Hepatic stellate cell (primary cell): ENCODE measurements at places on chromosomes 16 and 17.

GRCh38 chr17:2905269-2905668 is 109.0 kb downstream of the RAP1GAP2 start:
- no peak for DNase-seq

GRCh38 chr17:51362811-51363585 is 102.7 kb downstream of the UTP18 start:
- no peak for DNase-seq

- DNase-seq = peak; percentile 83
Observed at GRCh38 chr16:77273-77806, 685 bp upstream of the MPG start.

GRCh38 chr17:42378959-42379594 is 9.2 kb downstream of the STAT3 start:
- DNase-seq = peak; percentile 47

DNA sequence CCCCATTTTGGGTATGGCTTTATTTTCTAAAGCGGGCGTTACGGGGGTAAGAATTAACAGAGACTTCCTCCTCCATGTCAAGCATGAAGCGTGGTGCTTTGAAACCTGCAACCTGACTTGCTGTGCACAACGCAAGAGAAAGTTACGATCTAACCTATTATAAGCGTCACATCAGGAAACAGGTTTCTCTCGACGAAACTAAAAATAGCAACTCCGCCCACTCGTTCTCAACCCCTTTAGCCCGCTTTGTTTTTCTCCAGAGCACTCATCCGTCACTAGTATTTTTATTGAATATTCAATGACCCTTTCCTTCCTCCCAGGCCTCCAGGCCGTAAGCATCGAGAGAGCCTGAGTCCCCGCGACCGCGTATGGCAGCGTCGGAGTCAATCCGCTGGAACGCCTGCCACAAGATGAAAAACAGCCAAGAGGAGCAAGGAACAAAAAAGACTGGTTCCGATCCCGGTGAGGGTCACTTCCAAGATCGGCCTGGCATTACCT is 555 bp downstream of the NUP88 start:
- DNase-seq = no peak

DNA sequence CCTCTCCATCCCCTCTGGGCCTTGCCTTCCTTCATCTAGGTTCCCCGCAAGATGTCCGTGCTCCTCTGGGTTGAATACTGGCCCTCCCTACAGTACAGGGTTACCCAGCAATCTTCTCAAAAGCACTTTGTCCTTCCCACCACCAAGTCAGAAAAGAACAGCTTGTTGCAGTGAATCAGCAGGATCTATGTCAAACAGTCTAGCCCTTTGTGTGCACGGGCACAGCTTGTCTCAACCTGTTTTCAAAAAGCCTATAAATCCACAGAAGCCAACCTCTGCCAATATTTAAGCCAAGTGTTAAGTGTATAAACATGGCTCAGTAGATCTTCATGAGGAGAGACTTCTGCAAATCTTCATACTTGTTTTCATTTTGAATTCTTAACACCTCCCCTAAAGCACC is 25.2 kb downstream of the C17orf67 start:
- no peak for DNase-seq

DNA sequence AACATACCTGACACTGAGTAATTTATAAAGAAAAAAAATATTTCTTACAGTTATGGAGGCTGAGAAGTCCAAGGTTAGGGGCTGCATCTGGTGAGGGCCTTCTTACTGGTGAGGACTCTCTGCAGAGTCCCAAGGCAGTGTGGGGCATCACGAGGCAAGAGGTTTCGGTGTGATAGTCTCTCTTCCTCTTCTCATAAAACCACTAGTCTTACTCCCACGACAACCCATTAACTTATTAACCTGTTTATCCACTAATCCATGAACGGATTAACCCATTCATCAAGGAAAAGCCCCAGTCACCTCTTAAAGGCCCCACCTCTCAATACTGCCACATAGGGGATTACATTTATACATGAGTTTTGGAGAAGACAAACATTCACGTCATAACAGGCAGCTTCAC is 20.1 kb downstream of the CIITA start:
- no peak for DNase-seq

DNA sequence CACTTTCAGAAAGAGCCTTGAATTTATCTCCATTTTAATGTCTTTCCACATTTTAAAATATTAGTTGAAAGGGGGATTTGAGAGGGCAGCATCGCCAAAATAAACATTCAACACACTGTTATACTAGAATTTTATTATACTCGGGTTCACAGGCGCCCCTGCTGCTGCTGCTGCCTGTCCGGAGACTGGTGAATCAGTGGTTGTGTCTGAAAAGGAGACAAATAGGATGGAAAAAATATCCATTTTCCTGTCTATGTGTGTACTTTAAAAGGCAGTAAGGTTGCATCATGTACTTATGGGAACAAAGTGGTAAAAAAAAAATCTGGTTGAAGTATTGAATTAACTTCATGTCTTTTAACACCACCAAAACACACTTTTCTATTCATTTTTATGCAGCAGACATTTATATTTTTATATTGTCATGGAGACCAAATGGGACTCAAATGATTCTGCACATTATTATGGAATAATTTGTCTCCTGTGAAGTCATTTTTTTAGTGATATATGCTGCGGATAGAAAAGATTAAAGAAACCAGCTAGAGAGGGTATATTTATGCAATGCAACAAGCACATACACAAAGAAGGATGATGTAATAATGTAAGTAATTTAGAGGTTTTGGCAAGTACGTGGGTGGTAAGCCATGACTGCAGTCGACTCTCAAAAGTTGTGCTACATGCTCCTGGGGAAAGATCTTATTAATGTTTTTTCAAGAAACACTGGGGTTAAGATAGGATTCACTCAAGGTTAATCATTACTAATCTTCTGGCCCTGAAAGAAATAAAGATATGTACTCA is 759.0 kb upstream of the SOX9 start:
- DNase-seq = peak; percentile 4

DNA sequence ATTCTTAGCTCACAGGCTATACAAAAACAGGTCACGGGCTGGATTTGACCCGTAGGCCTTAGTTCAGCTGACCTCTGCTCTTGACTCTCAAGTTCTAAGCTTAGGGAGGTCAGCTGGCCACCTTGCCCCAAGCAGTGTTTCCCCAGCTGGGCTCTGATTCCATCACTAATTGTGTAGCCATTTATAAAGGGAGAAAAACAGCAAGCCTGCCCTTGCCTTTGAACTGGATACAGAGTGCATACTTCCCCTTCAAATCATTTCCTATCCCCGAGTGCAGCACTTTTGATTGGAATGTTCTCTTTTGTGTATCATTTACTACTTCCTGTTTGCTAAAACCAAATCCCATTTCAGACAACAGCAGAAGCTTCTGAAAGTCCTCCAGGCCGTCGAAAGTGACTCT is 153.6 kb downstream of the KATNIP start:
- peak; percentile 22 for DNase-seq

DNA sequence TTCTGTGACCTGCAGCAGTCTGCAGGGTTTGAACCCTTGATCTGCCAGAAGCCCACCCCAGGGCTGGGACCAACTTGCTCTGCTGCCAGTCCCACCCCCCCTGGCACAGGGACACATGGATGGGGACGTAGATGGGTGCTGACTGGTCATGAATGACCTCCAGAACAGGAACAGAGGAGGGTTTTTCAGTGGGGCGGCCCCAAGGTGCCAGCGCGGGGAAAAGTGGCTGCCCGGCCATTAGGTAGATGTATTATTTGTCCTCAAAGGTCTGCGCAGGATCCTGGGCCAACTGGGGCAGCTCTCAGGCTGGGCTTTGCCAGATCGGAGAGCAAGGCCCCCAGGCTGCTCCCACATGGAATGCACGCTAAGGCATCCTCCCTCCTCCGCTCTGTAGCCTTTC is 265.2 kb upstream of the TNRC6C start:
- DNase-seq = no peak

GRCh38 chr16:3959148-3959547 is 78.6 kb upstream of the CREBBP start:
- DNase-seq = peak; percentile 39

- DNase-seq = no peak
Observed at GRCh38 chr17:33637534-33637933, 344.4 kb upstream of the ASIC2 start.

GRCh38 chr16:55207693-55208428 is 116.1 kb upstream of the IRX6 start:
- DNase-seq = no peak

DNA sequence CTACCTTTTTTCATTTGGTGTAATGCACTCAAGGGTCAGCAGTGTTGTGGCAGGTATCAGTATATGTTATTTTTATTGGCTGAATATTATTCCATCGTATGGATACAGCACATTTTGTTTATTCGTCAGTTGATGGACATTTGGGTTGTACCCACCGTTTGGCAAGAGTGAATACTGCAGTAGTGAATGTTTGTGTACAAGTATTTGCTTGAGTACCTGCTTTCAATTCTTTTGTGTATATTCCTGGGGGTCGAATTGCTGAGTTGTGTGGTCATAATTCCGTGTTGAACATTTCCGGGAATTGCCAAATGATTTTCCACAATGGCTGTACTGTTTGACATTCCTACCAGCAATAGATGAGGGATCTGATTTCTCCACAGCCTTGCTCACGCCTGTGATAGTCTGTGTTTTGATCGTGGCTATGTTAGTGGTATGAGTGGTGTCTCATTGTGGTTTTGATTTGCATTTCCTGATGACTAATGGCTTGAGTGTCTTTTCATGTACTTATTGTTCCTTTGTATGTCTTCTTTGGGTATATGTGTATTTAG is 108.4 kb downstream of the OR1D5 start:
- peak; percentile 69 for DNase-seq

- peak; percentile 9 for DNase-seq
Observed at GRCh38 chr17:65888649-65889048, 303.3 kb downstream of the CEP112 start.

DNA sequence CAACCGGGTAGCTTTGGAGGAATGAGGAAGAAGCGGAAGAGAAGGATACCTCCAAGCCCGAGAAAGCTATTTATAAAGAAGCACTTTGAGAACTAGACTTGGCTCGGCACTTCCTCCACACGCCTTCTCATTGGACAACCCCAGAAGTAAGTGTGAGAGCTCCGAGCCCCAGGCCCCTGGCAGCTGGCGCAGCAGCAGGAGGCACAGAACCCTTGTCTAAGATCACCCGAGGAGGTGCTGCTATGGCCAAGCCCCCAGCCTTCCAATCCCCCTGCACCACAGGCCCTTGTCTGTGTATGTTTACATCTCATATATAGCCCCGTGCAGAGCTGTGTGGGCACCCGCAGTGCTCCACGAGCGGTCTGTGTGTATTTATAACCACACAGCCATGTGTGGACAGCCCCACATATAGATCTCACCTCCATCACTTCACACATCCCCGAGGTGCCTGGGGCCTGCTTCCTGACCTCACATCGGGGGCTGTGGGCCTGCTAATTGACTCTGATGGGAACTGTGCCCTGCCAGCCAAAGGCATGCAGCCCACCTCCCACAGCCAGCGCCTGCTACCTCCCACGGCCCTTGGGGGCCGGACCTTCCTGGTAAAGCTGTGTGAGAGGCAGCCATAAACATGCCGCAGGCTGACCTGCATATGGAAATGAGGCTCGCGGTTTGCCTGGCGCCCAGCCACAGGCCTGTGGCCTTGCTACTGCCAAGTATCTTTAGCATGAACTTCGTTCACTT is 96.1 kb downstream of the C17orf67 start:
- DNase-seq = no peak

DNA sequence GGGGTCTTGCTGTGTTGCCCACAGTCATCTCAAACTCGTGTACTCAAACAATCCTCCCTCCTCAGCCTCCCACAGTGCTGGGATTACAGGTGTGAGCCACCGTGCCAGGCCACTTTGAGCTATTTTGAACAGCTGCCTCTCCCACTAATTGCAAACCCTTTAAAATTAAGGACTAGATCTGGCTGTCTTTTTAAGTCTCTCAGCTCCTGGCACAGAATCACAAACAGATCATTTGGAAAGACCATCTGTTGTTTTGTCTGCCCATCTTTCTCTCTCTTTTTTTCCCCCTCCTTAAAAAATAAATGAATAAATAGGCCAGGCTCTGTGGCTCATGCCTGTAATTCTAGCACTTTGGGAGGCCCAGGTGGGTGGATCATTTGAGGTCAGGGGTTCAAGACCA is 10.9 kb upstream of the STAT3 start:
- no peak for DNase-seq

DNA sequence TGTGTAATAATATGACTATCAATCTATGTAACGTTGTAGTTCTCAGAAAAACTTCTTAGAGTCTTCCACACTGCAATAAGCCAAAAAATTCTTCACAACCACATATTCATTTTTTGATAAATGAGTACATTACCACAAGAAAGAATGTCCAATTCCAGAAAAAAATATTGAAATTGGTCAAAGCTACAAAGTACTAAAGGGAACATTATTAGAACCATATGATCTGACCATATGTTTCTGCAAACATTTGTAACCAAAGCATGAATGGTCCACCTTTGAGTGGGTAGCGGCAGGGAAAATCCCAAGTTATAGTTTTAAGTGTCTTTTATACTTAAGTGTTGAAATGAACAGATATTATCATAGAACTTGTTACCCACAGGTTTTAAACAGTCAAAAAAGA is 71.7 kb upstream of the NACA2 start:
- DNase-seq = no peak

DNA sequence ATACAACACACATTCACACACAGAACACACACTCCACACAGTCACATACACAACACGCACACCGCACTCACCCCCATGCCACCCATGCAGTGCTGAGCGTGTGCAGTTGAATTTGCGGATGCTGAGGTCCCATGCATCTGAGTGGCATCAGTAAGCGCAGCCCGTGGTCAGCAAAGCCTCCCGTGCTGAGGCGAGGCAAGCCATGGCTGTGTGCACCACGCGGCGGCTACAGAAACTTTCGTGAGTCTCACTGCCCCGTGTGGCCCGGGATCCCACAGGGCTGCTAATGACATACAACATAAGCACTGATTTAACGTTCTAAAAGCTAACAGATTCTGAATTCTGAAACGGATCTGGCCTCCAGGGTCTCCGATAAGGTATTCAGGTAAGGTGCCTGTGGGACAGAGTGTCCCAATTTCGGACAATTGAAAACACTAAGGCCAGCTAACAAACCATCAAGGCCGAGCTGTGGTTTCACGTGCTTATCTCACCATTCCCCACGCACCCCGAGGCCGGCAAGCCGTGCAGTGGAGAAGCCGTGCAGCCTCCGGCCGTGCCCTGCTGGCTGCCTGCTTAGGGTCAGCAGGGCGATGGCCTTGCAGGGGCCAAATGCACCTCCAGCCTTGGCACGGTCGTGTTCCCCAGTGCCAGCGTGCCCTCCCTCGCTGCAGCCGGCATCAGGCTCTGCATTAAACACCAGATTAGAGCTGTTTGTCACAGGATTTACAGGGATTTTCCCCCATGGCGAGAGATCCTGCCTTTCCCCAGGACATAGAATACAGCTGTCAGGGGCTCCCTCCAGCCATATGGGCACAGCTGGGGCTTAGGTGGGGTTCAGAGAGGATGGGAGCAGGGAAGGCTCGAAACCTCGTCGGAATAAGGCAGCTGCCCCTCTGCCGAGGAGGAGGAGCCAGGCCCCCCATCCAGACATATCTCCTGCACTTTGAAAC is 191.7 kb downstream of the C16orf95 start:
- no peak for DNase-seq
